ENCODE measurements at places on chromosomes 2 and 18.

GRCh38 chr2:26884486-26884885 is 36.6 kb downstream of the DPYSL5 start:
- H3K4me3 ChIP-seq: no peak overlapping the region
- peaks cover 4% of the 10 kb centered on the region for H3K4me1 ChIP-seq
- no peak overlapping the region for H3K27ac ChIP-seq

- H3K27ac ChIP-seq: no peak overlapping the region
- no peak overlapping the region for H3K4me3 ChIP-seq
- no peak for DNase-seq
- no peaks in the 10 kb centered on the region for H3K27me3 ChIP-seq
- no peaks in the 10 kb centered on the region for H3K4me1 ChIP-seq
These were observed 969.7 kb downstream of the DCDC2C start for GRCh38 chr2:4673025-4673489.

GRCh38 chr18:59228351-59228750 is 8.4 kb downstream of the GRP start:
- no peak for DNase-seq
- H3K27me3 ChIP-seq: peaks cover 24% of the 10 kb centered on the region
- H3K4me3 ChIP-seq: no peak overlapping the region
- H3K27ac ChIP-seq: no peak overlapping the region
- H3K4me1 ChIP-seq: no peaks in the 10 kb centered on the region

DNA sequence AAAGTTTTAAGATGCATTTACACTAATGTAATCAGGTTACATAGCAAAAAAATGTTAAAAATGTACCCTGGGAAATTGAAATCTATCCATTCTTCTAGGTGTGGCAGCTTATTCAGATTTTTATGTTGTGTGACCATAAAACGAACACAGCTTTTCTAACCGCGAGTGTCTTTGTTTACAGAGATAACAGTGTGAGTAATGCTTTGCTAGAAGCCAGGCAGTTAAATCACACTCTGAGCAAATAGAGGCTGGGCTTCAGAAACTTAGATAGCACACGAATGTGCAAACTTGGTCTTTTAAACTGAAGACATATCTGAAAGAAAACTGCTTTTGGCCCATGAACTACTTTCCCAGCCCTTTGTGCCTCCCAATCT is 116.1 kb downstream of the SPTBN1 start:
- H3K27me3 ChIP-seq: no peaks in the 10 kb centered on the region
- H3K27ac ChIP-seq: peak overlapping the region; percentile 83
- no peak overlapping the region for H3K4me3 ChIP-seq
- no peak for DNase-seq
- peaks cover 55% of the 10 kb centered on the region for H3K4me1 ChIP-seq

DNA sequence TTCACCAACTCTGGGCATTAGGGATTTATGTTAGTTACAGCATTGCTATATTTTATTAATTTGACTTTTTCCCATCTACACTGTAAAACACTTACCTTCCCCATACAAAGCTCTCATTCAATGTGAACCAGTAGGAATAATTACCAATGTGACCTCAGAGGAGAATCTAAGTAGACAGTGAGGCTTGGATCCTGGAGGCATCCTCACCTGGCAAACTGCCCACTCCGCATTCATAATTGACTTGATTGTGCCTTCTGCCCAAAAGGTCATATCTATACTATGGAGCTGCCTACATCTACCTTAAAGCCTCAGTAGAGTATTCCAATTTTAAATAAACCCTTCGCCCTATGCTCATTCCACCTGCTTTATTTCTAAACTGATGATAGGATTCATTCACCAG is 45.4 kb upstream of the SCN1A start:
- no peaks in the 10 kb centered on the region for H3K27me3 ChIP-seq
- DNase-seq: no peak
- H3K4me3 ChIP-seq: no peak overlapping the region
- no peaks in the 10 kb centered on the region for H3K4me1 ChIP-seq

DNA sequence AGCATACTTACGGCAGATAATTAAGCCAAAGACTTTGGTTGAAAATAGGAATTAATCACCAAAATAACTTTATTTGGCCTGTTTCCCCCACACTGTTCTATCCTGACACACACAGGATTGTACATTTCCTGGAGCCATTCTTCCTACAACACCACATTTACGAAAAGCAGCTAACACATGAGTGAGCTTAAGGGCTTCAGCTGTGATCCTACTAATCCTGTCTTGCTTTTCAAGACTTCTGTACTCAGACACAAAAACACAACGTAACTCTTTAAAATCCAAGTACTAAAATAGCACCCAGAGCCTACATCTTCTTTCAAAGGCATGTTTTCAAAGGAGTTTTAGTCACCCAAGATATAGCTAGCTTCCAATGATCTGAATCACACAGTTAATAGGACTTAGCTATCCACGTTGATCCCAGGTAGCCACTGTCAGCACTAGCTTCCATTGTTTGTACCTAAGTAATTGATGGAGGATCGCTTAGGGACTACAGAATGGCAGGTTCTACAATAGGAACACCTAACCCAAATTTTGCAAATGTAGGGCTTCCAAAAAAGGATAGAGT is 42.8 kb upstream of the TTC39C start:
- no peak overlapping the region for H3K27ac ChIP-seq
- no peaks in the 10 kb centered on the region for H3K4me1 ChIP-seq
- H3K36me3 ChIP-seq: no peaks in the 10 kb centered on the region
- no peaks in the 10 kb centered on the region for H3K27me3 ChIP-seq
- DNase-seq: no peak

GRCh38 chr18:28588884-28589549 is 412.1 kb upstream of the CDH2 start:
- no peaks in the 10 kb centered on the region for H3K36me3 ChIP-seq
- H3K27ac ChIP-seq: no peak overlapping the region
- no peak overlapping the region for H3K4me3 ChIP-seq
- no peak for DNase-seq
- no peaks in the 10 kb centered on the region for H3K27me3 ChIP-seq

DNA sequence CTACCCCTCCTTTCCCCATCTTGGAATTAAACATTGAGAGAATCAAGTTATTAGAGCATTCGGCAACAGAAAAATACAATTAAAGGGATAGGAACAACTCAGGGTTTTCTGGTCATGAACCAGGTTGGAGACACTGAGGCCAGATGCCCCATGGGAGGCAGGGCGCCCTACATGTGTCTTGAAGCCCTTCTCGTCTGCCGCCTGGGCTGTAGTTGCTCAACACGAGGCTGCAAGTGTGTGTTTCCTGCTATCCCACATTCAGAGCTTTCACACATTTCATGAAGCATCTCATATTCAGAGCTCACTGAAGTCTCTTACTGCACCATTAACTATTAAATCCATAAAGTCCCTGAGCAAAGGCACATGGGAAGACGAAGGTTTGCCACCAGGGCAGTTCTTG is 28.8 kb downstream of the TTC39C start:
- no peaks in the 10 kb centered on the region for H3K4me1 ChIP-seq
- no peak overlapping the region for H3K4me3 ChIP-seq
- no peak for DNase-seq
- no peaks in the 10 kb centered on the region for H3K36me3 ChIP-seq
- no peak overlapping the region for H3K27ac ChIP-seq

- no peaks in the 10 kb centered on the region for H3K36me3 ChIP-seq
- no peak overlapping the region for H3K27ac ChIP-seq
- H3K27me3 ChIP-seq: no peaks in the 10 kb centered on the region
- no peak overlapping the region for H3K4me3 ChIP-seq
These were observed 32.5 kb downstream of the DPP4 start for GRCh38 chr2:162041485-162041884.

DNA sequence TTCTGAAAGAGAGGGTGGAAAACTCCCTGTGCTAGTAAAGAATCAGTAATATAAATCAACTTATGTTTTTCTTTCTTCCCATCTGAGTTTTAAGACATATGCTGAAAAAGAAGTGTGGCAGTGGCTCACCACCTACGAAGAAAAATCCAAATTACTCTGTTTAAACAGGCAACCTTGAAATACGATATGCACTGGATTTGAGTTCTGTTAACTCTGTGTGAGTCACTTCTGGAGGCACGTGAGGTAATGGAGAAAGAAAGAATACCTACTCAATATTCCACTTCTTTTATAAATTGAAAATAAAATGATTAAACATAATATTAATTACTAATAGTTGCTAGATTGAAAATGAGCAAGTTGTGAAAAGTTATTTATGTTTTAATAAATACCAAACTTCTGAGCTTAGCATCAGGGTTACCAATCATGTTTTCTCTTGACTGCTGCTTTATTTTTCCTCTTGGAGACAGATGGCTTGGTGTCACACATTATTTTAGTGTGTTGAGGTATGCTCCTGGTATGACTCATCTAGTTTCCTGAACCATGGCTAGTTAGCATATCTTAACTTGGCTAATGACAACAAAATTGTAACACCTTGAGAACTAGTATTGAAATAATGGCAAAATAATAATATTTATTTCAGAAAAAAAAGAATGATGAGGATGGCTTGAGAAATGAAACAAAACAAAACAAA is 1705.5 kb upstream of the PIK3C3 start:
- no peak overlapping the region for H3K27ac ChIP-seq
- no peak overlapping the region for H3K4me3 ChIP-seq
- H3K4me1 ChIP-seq: no peaks in the 10 kb centered on the region
- no peaks in the 10 kb centered on the region for H3K27me3 ChIP-seq
- no peak for DNase-seq

- H3K36me3 ChIP-seq: no peaks in the 10 kb centered on the region
- no peak overlapping the region for H3K4me3 ChIP-seq
- H3K4me1 ChIP-seq: no peaks in the 10 kb centered on the region
- DNase-seq: no peak
- no peak overlapping the region for H3K27ac ChIP-seq
These were observed 39.5 kb upstream of the TACR1 start for GRCh38 chr2:75238670-75239330.

- H3K4me1 ChIP-seq: no peaks in the 10 kb centered on the region
- DNase-seq: no peak
- H3K36me3 ChIP-seq: no peaks in the 10 kb centered on the region
- H3K27me3 ChIP-seq: no peaks in the 10 kb centered on the region
These were observed 253.9 kb upstream of the KLHL29 start for GRCh38 chr2:23131066-23131575.

GRCh38 chr2:70477441-70477844 is 76.2 kb downstream of the TGFA start:
- no peaks in the 10 kb centered on the region for H3K36me3 ChIP-seq
- H3K27ac ChIP-seq: no peak overlapping the region
- no peak overlapping the region for H3K4me3 ChIP-seq
- DNase-seq: no peak

DNA sequence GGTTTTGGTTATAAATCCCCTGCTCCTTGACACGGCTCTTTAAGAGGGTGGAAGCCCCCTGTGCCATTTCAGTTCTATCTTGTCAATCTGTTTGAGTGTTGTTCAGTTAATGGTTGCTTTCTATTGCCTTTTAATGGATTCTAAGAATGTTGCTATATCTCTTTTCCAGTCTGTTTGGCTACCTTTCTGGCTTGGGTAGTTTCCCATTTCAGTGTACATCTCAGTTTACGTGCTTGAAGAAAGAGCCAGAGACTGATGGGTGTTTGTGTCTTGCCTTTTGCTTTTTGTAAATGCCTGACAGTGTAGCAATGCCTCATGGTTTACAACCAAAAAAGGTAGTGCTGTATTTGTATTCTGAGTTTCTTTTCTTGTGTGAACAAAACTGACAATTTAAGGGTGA is 45.3 kb downstream of the SPATS2L start:
- no peaks in the 10 kb centered on the region for H3K36me3 ChIP-seq
- no peak overlapping the region for H3K4me3 ChIP-seq
- H3K27ac ChIP-seq: no peak overlapping the region

DNA sequence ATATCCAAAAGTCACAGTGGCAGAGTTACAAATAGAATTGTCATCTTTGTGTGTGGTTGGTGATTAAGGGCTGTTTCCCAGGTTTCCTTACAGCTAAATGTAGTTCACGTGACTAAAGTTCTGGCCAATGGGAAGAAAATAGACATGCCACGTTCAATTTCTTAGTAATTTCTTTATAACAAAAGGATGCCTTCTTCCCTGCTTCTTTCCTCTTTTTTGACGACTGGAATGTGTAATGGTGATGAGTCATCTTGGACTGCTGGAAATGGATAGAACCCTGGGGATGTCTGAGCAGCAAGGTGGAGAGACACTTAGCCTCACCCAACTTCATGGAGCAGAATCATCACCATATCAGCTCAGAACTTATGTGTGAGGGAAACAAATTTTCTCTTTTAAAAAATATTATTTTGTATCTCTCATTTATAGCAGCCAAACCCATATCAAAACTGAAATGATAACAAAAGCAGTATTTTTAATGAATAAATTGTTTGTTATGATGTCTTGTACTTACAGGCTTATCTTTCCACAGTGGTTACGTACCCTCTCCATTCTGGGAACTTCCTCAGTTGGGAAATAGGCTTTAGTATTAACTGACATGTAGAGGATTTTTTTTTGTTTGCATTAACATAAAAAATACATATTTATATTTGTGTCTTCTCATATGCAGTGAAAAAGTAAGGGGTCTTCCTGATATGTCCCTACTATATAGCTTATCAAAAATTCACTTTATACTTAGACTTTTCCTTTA is 91.1 kb upstream of the CDH2 start:
- no peaks in the 10 kb centered on the region for H3K4me1 ChIP-seq
- no peak overlapping the region for H3K27ac ChIP-seq
- DNase-seq: no peak
- H3K36me3 ChIP-seq: no peaks in the 10 kb centered on the region
- H3K27me3 ChIP-seq: no peaks in the 10 kb centered on the region
- no peak overlapping the region for H3K4me3 ChIP-seq

DNA sequence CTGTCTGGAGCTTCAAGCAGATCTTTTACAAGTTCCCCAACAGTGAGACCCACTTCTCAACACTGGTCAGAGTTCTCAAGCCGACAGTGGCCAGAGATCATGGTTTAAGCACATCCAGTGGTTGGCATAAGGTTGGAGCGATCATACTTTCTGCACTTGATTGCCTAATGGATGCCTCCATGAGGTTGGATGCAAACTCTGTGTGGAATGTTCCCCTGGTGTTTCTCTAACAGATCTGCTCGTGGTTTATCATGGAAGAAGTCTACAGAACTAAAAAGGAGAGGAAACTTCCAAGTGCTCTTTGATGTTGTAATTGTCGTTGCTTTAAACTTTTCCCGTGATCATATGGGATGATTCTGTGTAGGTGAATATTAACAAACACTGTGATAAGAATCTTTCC is 60.7 kb downstream of the SH3RF3 start:
- no peak for DNase-seq
- no peaks in the 10 kb centered on the region for H3K36me3 ChIP-seq
- no peaks in the 10 kb centered on the region for H3K4me1 ChIP-seq

DNA sequence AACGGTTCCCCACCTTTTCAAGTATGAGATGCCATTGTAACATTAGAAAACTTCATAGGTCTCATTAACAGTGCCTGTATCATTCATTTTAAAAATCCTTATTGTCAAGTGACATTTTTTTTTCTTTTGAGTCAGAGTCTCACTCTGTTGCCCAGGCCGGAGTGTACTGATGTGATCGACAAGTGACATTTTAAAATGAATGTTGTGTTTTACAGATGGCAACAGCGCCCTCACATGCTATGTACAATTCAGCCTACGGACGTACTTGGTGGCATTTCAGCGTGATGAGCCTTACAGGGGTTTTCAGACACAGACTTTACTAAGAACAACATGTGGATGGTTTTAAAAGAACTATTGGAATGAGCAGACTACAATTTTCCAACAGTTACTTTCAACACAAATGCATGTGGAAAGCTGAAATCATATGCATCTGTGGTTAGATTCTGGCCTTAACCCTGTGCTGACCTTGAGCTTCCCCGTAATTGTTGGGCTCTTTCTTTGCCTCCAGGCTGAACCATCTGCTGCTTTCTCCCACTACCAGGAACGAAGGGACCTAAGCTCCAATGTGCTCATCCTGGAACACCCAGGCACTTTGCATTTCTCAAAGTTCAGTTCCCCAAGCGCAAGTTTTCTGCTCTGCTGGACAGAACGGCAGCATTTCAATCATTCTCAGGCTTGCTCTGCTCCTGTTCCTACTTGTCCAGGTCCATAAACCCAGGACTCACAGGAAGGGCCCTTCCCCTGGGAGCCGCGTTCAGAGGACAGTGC is 119.9 kb upstream of the NDUFV2 start:
- H3K36me3 ChIP-seq: no peaks in the 10 kb centered on the region
- H3K4me3 ChIP-seq: no peak overlapping the region
- H3K27me3 ChIP-seq: no peaks in the 10 kb centered on the region
- H3K27ac ChIP-seq: no peak overlapping the region
